ENCODE measurements at places on chromosomes 5 and 9.

DNA sequence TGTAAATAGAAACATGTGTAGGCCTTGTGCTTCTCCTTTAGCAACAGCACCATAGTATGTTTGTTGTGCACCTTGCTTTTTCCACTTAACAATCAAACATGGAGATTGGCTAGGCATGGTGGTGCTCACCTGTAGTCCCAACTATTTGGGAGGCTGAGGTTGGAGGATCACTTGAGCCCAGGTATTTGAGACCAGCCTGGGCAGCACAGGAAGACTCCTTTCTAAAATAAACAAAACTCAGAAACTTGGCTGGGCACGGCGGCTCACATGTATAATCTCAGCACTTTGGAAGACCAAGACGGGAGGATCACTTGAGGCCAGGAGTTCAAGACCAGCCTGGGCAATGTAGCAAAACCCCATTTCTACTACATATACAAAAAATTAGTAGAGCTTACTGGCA, 948 bp upstream of the FAXDC2 start:
- DNase-seq, result no peak

DNA sequence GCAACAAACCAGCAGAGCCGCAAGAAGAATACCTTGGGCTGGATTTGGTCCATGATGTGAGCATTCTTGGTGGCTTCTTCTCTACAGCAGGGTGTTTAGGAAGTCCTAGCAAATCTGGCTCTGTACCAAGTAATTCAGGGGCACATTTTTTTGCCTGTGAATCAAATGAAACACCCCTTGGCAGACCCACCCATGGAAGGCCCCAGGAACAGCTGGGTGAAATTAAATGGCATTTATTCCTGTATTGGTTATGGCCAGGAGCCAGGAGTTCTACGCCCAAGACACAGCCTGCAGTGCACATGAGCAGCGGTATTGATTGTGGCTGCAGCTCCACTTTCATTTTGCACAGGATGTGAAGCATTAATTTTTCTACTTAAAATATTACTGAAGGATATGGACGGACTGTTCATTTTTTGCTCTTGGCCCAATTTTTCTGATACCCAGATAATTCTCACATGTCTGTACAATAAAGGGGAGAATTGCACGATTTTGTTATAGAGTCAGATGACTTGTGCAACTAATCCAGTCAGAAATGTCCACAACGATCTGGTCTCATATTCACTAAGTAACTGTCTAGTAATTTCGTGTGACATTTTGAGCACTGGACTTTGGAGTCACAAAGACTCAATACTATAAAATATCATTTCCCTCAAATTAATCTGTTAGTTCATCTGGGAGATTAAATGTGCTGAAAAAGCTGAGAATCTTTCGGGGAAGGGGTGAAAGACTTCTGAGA, 120.7 kb upstream of the APC start:
- DNase-seq, result no peak

DNA sequence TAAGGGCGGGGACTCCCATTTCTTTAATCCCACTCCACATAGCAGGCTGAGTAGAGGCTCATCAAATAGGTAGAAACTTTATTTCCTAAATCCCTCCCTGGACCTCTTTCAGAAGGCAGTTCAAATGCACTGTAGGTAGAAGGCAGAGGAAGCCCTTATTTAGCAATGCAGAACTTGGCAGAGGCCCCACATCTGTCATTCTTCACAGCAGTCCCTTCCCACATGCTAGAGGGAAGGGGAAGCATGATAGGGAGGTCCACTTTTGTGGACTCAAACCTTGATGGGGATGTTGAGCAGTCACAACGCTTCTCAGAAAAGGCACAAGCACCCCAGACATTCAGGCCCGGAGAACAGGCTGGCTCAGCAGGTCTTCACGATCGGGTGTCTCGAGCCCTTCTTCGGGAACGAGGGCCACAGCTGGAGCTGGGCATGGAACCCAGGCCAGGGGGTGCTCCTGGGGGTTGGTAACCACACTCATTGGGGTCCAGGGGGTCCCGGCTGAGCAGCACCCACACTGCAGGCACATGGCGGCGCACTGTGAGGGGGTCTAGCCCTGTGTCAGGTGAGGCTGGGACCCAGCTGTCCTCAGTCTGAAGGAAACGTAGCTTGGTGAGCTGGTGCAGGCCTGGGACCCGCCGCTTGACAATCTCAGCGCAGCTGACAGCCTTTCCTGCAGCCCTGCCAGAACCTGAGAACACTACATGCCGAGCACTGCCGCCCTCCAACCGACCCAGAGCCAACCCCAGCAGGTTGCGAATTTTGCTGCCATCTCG, 1.3 kb downstream of the RPP25L start:
- DNase-seq, result no peak

DNA sequence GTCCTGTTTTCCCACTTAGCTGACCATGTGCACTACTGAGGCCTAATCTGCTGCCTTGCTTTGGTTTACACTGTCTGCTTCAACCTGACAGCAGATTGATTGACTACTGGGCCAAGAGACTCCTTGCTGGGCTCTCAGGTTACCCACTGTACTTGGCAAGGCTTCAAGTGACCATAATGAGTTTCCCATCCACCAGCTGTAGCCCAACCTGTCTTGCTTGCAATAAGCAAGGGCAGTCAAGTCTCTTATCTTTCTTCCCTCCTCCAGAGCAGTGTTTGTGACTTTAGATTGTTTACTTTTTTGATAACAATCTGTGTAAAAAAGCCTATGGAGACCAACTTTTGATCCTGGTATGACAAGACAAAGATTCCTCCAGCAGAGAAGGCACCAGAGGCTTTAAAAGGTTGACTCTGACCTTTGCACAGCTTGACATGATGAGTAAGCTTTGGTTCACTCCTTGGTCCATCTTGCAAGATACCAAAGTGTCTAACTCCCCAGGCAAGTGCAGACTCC, 912.3 kb upstream of the SEMA6A start:
- no peak for DNase-seq

GRCh38 chr5:142716963-142717362, 31.1 kb upstream of the FGF1 start:
- no peak for DNase-seq

DNA sequence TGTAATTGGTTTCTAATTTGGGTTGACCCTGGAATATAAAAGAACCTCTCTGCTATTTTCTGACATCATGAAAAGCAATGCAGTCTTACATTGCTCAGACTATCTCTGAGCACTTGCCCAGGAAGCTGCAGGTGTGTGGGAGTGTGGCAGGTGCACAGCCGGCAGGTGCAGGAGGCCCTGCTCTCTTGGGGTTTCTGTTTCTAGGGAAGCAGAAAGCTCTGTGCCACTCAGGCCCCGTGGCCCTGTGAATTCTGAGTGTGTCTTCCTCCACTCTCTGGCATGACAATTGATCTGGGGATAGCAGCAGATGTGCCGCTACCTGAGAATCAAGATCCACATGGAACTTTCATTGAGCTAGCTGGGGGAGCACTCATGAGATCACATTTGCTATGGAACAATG, 45.7 kb upstream of the IRX2 start:
- DNase-seq, result no peak

DNA sequence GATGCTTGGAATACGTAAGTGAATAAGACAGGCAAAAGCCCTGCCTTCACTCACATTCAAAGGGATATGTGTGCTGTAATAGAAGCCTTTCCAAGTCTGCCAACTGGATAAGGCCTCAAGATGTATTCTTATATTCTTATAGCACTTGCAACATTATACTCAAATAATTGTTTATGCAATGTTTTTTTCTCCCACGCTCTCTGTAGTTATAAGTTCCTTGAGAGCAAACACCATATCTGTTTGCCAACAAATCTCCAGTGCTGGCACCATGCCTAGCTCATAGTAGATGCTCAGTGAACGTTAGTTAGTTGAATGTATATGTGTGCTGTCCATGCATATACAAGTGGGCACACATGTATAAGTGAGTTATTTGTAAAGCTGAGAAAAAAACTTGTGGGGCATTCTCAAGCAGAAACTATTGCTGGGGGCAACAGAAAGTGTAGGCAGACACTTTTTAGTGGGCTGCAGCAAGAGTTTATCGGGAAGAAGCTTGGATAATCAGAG, 125.1 kb downstream of the RPS23 start:
- no peak for DNase-seq

- no peak for DNase-seq
Observed at GRCh38 chr5:88657906-88658775, 224.8 kb downstream of the MEF2C start.

GRCh38 chr5:149836451-149837139, 106.5 kb downstream of the PPARGC1B start:
- DNase-seq, result no peak

DNA sequence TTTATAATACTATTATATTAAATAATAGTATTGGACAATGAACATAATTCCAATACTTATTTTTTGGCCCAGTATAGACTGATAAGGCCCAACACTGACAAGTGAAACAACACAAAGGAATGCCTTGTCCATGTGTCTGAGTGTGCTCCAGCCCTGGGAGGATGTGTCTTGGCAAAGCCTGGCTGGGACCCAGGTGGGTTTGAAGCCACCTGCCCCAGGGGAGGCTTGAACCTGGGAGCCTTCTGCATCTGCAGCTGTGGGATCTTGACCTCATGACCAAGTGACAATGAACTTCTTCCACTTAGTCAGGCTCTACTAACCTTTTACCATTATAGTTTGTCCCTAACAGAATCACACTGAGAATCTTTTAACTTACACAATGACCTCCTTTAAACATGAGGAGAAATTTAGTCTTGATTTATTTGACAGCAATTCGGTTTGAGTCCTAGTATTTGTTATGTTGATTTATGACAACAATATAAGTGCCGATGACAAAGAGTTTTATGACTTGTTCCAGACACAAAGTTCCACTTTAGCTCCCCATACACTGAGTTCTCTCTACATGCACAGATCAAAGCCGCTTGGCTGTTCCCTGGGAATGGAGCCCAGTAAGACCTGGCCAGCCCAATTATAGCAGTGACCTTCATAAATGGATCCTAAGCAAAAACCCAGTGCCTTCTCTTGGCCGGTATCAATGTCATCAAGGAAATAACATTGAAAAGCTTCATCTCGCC, 294.5 kb downstream of the CTNND2 start:
- no peak for DNase-seq

DNA sequence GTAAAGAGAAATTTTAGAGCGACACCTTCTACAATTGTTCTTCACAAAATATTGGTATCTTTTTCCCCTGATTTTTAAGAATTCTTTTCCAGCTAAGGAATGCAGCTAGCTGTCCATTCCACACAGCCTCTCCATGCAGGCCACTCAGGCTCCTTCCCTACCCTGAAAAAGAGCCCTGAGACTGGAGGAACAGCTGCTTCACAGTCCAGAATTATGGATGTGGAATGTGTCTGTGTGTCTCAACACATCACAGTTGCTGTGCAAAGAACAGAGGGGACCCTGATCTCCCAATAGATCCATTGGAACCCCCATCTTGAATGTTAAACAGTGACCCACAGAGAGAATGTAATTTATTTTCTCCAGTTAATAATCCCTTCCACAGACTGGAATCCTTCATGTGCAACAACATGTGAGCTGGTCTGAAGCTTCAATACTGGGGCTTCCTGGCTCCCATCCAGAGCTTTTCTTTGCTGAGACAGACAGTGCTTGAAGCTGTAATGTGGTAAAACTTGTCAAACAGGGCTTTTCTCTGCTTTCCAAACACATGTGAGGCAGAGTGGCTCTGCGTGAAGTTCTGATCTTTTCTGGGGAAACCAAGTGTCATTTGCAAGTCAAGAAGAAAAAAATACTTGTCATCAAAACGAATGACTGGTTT, 53.3 kb upstream of the SMC5 start:
- no peak for DNase-seq

GRCh38 chr9:847505-847904, 6.0 kb downstream of the DMRT1 start:
- no peak for DNase-seq

DNA sequence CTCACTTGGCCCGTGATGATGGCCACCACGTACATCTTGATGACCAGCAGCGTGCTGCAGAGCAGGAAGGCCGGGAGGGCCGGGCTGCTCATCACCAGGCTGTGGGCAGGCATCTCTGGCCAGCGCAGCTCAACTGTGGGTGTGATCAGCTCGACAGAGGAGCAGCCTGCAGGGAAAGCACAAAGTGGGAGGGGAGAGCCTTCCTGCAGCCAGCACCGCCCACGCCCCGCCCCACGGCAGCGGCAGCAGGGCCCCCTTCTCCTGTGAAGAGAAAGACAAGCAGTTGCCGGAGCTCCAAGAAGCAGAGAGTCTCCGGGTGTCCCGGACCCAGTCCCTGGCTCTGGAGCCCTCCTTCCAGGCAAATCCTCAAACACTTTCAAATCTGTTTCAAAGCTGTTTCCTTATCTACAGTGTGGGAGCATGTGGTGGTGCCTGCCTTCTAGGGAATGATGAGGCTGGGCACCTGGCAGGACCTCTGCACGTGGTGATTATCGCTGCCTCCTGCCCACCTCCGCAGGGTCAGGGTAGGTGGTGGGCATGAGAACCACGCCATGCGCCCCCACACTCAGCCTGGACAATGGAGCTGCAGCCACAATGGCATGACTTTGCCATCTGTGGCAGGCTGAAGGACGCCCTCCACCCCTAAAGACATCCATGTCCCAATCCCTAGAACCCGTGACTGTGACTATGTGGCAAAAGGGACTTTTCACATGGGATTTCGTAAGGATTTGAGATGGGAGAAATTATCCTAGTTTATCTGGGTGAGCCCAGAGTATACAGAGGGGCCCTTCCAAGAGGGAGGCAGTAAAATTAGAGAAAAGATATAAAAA, at the start of gene PTGES:
TSS of gene PTGES (minus strand) at position 143 of the 830 bp plus-strand sequence. CDS start at position 113, 30 bp downstream.
- DNase-seq, result no peak

DNA sequence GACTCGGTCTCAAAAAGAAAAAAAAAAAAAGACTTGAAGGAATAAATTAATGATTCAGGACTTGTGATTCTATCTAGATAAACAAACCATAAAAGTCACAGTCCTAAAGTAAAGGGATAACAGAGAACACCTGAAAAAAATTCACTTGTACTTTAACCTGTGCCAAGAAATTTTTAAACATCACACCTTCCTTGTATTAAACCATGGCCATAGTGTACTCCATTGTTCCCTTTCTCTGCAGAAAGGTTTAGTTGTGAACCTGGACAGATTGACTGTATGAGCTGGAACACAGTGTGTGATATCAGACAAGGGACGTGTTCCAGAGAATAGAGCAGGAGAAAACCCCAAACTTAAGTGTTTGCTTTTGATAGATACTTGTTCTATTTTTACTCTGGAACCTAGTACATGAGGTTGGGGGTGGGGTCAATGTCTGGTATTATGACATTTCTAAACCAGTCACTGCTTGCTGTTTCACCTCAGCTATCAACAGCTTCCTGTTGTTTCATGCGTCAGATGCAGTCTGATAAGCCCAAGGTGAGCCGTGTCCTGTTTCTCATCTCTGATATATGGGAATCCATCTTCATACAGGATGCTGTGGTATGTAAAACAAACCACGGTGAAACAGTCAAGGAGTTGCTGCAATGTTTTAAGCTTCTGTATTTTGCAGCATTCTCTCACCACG, 62.5 kb upstream of the ITGA1 start:
- DNase-seq, result no peak

GRCh38 chr5:180799902-180800801, 2.5 kb downstream of the MGAT1 start:
- no peak for DNase-seq

DNA sequence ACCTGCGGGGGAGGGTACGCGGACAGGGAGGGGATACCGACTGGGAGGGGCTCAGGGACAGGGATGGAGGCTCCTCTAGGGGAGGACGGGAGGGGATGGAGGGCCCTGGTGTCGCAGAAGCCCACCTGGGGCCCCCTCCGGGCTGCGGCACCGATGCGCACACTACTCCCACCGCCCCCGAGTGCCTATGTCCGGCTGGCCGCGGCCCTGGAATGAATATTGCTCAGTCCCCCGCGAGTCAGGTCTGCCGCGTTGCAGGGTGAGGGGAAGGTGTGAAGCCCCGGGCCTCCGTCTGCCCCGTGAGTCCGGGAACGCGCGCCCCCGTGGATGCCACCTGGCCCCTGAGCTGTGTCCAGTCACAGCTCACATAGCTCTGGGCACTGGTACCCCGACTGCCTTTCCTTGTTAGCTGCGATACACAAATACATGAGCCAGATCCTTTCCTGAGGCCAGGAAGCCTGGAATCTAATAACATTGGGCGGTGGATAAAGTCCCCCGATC, 44.5 kb upstream of the PRSS3 start:
- DNase-seq, result no peak
